Renal pelvis (tissue), 12 donors: ENCODE measurements at places on chromosomes 1 and 21.

GRCh38 chr1:37537378-37537777, 16.7 kb downstream of the SNIP1 start:
- no peak for DNase-seq

GRCh38 chr1:157775101-157775870, 1.6 kb downstream of the FCRL2 start:
- DNase-seq = no peak

GRCh38 chr1:234342774-234343173, 30.5 kb upstream of the COA6 start:
- no peak for DNase-seq

GRCh38 chr1:34787461-34788420, 5.1 kb upstream of the GJA4 start:
- no peak for DNase-seq

GRCh38 chr1:147579532-147579931, 38.2 kb downstream of the BCL9 start:
- DNase-seq = peak; percentile 87

- no peak for DNase-seq
Measured at GRCh38 chr1:36964830-36965229, 69.5 kb downstream of the GRIK3 start.

DNA sequence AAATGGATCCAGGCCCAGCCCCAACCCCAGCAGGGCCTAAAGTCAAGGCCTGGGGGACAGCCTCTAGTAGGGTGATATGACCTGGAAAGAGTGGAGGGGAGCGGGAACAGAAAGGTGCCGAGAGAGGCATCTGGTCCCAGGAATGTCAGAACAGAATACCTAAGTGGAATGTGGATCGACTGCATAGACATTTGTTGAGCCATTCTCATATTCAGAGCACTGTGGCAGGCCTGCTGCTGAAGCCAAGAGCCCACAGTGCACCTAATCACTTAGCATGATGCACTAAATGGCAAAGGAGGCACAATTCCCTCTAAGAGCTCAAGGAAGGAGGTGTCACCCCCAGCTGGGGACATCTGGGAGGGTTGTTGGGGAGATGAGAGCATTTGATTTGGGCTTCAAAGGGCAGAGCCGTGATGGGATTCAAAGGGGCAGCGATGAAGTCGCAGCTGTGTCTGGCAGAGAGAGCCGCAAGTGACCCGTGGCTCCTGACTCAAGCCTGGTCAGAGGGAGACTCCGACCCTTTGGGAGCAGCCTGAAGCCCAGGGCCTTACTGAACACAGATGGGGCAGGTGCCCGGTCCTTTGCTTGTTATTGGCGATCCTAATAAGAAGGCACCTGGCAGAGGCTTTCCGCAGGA, 8.6 kb upstream of the PKP1 start:
- DNase-seq = no peak
